Activated naive CD4-positive, alpha-beta T cell (primary cell): ENCODE measurements at places on chromosomes 2 and 18.
A peak's percentile ranks its signal among the peaks of the same experiment; 100 is the strongest.

DNA sequence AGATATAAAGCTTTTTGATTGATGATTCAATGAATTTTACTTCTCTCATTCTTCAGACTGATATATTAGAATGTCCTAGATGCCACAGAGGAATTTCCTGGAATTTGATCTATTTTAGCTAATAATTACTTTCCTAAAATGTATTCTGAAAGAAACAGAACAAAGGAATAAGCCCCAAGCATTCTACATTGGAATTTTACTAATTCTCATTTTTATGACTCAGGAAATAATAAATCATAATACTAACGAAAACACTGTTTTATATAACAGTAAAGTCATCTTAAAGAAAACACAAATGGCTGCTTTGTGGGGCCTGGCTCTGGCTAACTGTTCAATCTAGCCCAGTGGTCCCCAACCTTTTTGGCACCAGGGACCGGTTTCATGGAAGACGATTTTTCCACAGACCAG lies 68.6 kb upstream of the LPIN2 start:
- no peak for DNase-seq

- no peak for DNase-seq
These were observed 20.1 kb downstream of the SIX2 start for GRCh38 chr2:44989176-44989575.

GRCh38 chr2:17772532-17772931 lies 18.6 kb downstream of the GEN1 start:
- no peak for DNase-seq

DNA sequence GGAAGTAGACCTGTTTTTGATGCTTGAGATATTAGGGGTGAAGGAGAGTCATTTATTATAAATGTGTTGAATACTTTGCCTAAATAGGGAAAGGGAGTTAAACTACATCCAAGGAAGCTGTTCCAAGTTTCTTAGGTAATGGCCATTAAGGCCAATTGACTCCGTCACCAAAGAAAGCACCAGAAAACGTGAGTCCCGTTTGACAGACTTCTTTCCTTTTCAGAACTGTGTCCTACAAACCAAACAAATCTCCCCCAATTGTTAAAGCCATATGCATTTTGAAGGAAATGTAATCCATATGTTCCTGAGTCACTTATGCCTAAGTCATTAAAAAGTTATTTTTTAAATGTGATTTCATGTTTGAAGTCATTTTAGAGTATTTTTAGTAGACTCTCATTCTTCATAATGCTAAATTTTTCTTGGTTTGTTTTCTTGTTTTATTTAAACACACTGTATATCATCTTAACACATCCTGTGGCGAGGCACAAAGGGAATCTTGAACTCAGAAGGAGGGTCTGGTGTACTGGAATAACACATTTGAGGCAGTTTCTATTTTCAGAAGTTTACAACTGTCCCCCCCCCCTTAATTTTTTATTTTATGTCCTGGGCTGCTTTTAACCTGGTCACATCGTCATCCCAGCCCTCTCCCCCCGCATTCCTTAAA lies 133.7 kb downstream of the RHBDD1 start:
- no peak for DNase-seq

- DNase-seq, result no peak
These were observed 94.4 kb downstream of the MEP1B start for GRCh38 chr18:32284284-32284683.

- DNase-seq, result no peak
These were observed 734.4 kb downstream of the CBLN2 start for GRCh38 chr18:71809711-71810110.

GRCh38 chr2:137357634-137358033 lies 592.3 kb downstream of the THSD7B start:
- DNase-seq, result no peak

GRCh38 chr18:34844732-34845459 lies 134.8 kb downstream of the DTNA start:
- no peak for DNase-seq

DNA sequence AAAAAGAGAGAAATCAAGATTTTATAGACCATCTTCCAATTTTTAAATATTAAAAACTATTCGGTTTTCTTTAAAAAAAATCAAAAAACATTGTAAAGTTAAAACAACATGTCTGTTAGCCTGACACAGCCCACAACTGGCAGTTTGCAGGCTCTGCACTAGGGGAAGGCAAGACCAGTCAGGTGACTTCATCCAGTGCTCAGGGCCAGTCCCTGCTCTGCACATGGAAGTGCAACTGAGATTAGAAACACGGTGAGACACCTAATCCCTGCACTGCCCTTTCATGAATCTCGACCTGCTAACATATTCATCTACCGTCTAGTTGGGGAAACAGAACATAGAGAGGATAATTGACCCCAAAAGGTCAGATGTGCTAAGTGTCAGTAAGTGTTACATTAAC lies 135.2 kb downstream of the BARD1 start:
- no peak for DNase-seq

GRCh38 chr18:48843596-48843995 lies 107.2 kb downstream of the SMAD7 start:
- DNase-seq, result no peak

DNA sequence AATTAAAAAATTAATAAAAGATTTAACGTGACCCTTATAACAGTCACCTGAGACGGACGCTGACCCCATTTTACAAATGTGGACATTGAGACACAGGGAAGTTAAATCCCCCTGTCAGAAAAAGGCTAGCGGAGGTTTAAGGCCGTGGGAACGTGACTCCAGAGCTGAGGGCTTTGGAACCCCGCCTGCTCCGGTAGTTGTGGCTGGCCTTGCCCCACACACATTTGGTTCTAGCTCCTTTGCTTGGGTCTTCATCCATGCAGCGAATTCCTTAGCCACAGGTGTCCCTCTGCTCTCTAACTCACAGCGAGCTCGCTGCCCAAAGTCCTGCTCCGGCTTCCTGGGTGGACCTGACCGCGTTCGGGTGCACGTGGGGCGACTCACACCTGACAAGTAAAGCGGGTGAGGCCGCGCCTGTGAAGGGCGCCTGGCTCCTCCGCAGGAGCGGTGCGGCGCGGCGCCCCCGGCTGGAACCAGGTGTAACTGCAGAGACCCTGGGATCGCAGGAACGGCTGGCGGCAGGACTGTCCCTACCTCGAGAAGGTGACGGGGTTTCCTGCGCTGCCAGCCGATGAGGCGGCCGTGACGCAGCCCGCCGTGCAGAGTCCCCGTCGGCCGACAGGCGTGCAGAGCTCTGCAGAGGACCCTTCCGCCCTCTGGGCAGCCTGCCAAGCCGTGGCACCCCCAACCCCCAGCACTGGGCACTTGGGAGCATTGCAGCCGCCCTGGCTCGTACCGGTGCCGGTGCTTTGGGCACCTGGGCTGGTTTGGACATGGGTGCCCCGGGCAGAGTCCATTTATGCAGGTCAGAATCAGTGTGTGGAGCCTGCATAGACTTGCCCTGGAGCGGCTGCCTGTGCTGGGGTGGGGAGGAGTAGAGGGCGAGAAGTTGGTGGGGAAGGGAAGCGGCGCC lies 2.4 kb upstream of the PROC start:
- DNase-seq, result peak; percentile 32

DNA sequence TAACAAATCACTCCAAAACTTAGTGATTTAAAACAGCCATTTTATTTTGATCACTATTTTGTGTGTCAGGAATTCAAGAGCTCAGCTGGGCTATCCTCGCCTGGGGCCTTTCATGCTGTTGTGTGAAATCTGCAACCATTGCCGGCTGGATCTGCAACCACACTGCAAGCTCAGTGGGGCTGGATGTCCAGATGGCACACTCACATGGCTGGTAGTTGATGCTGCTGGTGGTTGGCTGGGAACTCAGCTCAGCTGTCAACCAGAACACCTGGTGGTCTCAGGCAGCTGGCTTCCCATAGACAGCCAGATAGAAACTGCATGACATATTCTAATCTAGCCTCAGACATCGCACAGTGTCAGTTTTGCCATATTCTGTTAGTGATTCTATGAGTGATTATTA lies 30.6 kb upstream of the AP1S3 start:
- DNase-seq, result no peak

- no peak for DNase-seq
These were observed 60.0 kb upstream of the SGPP2 start for GRCh38 chr2:222364285-222364895.
